ENCODE measurements at places on chromosomes 5 and 9.

GRCh38 chr9:132749306-132749705, 79.0 kb downstream of the GTF3C4 start:
- no peak for DNase-seq

DNA sequence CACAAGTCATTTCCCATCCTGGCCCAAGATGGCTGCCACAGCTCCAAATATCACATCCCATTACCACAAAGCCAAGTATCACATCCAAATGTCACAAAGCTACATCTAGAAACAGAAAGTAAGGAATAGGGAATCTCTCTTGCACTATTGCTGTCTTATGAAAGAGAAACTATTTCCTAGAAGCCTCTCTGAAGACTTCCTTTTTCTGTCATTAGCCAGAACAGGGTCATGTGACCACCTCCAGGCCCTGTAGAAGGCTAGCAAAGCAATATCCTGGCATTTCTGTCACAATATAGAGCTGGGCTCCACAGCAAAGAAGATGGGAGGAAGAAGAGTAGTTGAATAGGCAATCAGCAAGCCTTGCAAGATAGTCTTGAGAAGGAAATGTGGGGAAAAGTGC, 99.2 kb downstream of the SH3TC2 start:
- no peak for DNase-seq

DNA sequence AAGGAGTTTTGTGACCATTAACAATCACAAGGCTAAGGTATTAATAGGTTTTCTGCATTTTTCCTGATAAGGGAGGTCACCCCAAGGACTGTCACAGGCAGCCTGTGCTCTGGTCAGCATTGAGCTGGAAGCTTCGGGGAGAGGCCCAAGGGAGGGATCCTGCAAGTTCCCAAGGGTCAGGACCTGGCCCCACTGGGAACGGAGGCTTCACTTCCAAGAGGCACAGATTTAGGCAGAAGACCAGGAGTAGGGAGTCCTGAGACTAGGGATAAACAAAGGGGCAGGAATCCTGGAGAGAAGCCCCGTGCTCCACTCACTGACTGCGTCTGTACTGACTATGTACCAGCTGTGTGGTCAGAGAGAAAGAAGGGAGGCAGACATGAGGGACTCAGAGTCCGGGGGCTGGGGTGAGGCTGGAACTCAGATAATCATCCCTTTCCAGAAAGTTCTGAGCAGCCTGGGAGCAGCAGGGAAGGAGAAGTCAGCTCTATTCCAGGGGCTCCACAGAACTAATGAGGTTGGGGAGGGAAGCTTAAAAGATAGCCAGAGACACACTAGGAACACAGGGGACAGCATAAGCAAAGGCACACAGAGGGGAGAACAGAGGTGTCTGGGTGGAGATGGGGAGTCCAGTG, 37.8 kb downstream of the B4GALT1 start:
- no peak for DNase-seq

GRCh38 chr5:92421196-92421595, 1038.1 kb upstream of the ARRDC3 start:
- no peak for DNase-seq

DNA sequence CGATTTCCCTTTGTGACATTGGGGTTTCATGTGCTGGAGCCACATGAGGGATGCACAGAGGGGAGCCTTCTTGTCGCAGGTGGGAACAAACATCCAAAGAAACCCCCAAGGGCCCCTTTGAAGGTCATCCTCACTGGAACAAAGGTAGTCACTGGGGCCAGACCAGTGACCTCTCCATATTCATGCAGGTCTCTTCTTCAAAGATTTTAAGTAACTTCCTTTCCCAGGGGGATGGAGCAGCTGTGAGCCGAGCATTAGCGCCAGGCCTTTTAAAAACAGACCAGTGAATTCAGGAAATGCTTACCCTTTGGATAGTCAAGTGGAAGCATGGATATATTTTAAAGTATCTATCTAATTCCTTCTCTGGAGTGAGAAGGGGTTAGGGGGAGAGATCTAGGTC, 33.0 kb downstream of the DAPK1 start:
- no peak for DNase-seq

- DNase-seq = no peak
These were observed 62.7 kb upstream of the GGTA1 start for GRCh38 chr9:121562301-121562700.

DNA sequence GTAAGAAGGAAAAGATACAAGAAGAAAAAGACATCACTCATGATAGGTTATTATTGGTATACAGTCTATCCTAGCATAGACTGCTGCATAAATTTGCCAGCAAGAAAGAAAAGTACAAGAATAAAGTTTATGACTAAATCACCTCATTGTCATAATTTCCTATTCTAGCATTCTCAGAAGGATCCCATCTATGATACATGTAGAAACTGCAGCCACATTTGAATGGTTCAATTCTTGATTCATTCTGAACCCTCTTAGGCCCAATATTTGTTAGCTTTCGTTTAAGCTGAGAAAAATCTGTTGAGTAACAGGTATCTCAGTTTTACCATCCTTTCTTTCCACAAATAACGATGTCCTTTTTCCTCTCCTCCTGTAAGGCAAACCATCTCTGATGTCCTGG, 21.2 kb downstream of the INVS start:
- DNase-seq = no peak

- no peak for DNase-seq
These were observed 104.7 kb downstream of the KCTD16 start for GRCh38 chr5:144275329-144275728.

GRCh38 chr5:42109006-42109572, 184.0 kb downstream of the FBXO4 start:
- DNase-seq = no peak

DNA sequence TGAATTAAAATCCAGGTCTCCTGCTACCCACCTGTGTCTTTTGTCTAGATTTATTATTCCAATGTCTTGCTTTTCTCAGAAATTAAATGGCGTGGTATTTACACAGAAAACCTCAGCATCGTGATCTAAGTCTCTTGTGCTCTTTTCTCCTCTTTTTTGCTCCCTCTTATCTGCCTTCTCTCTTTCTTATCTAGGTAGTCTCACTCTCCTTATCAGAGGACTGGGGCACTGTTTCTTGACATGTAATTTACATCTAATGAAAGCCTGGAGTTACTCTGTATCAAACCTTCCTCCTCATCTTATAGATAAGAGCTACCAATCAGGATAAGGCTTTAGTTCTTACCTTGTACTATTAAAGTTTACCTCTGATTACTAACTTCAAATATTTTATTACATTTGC, 933.8 kb downstream of the TLE1 start:
- no peak for DNase-seq

DNA sequence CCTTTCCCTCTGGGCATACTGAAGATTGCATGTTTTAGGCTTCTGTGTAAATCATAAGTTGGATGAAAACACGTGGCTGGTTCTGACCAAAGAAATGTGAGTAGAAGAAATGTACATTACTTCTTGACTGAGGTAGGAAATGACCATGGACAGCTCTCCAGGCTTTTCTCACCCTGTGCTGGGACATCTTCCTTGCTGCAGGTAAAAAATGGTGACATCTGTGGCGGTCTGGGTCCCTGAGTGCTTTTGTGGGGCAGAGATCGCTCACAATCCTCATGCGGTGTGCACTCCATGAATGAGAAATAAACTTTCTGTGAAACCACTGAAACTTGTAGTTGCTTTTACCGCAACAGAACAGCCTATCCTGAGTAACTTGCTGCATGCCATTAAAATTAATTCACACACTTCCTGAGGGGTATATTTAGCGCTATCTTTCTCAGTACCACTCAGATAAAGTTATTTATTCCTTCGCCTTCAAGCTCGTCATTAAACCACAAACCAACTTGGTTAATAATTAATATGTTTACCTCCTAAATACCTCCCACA, 730.4 kb downstream of the EFNA5 start:
- no peak for DNase-seq

DNA sequence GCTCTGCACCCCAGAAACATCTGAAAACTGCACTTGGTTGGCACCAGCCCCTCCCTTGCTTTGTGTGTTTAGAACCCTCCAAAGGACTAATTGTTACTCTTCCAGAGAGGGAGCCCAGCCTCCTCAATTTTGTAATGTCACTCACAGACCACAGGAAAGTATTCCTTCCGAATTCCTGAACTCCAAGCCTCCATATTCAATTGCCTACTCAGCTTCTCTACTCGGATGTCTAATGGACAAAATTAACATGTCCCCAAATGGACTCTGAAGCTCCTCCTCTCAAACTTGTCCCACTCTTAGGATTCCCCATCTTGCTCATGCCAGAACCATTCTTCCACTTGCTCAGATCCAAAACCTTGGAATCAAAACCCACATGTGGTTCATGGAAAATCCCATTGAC, 3.9 kb upstream of the TMEM171 start:
- peak; percentile 28 for DNase-seq

- DNase-seq = peak; percentile 25
These were observed 28.5 kb upstream of the PHF24 start for GRCh38 chr9:34929506-34930102.

GRCh38 chr5:154756009-154756867, 1.1 kb downstream of the LARP1 start:
- DNase-seq = peak; percentile 31

DNA sequence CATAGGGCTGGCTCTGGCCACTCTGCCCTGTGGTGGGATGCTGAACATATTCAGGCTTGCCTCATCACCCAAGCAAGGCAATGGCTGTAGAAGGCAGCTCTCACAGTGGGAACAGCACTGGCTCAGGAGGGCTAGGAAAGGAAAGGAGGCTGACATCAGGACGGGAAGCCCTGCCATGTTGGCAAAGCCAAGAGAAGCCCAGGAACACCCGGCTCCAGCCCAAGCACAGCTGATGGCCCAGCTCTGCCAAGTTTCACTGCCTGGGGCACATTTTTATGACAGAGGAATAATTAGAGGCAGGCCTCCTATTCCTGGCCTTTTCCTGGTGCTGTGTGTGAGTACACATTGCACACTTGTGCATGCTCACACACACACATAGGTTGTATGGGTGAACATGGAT, 163.6 kb upstream of the SMIM23 start:
- DNase-seq = no peak

- DNase-seq = no peak
These were observed 371.5 kb downstream of the MLLT3 start for GRCh38 chr9:20250791-20251190.

DNA sequence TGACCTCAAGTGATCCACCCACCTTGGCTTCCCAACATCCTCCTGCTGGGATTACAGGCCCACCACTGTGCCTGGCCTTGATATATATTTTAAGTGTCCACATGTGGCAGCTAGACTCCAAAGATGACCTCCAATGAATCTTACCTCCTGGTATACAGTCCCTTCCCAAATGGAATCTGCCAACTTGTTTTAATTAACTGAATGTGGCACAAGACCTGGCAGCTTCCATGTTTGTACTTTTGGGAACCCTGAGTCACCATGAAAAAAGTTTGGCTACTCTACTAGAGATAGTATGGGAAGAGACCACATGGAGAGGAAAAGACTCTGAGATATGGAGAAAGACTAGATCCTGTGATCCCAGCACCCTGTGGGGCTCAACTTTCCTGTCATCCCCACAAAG, 42.5 kb downstream of the CCL28 start:
- DNase-seq = no peak

GRCh38 chr9:90301277-90301653, 341.4 kb downstream of the DIRAS2 start:
- DNase-seq = peak; percentile 96

GRCh38 chr5:1911773-1912235, 29.1 kb upstream of the IRX4 start:
- DNase-seq = no peak

- DNase-seq = no peak
These were observed 28.1 kb upstream of the SH3PXD2B start for GRCh38 chr5:172482156-172483020.

DNA sequence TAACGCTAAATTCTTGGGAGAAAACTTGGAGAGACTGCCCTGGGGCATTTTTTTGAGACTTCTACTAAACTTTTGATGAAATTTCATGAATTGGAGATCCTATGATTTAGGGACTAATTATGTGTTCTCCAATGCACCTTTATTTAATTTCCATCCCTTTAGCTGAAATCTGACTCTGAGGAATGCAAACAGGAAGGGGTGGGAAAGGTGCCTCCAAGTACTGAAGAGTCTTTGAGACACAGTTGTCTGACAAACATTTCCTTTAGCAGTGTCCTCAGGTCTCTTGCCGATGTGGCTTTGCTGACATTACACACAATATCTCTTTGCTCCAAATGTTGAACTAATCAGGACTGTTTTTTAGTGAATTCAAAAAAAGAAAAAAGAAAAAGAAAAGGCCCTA, 76.9 kb downstream of the LIX1 start:
- no peak for DNase-seq

All from fibroblast of skin of back (primary cell).